Muscle of arm (tissue), 14 donors: ENCODE measurements at places on chromosomes 12 and 14. TPM values are rescaled to one million over a fixed set of nuclear protein-coding genes. Genes with fewer than 3 reads are reported as not detected.

GRCh38 chr14:85075694-85076476 is 454.1 kb upstream of the FLRT2 start:
- DNase-seq, result no peak

Gene TCL1B
- not detected for polyA plus RNA-seq

- DNase-seq, result no peak
Measured at GRCh38 chr14:104550861-104551728, 28.5 kb upstream of the C14orf180 start.

Gene RFX4
- polyA plus RNA-seq, result 0.25 TPM

Gene AQP6
- polyA plus RNA-seq, result 0.14 TPM

- peak; percentile 98 for DNase-seq
Measured at GRCh38 chr12:46382964-46383653, 10.5 kb upstream of the SLC38A2 start.

DNA sequence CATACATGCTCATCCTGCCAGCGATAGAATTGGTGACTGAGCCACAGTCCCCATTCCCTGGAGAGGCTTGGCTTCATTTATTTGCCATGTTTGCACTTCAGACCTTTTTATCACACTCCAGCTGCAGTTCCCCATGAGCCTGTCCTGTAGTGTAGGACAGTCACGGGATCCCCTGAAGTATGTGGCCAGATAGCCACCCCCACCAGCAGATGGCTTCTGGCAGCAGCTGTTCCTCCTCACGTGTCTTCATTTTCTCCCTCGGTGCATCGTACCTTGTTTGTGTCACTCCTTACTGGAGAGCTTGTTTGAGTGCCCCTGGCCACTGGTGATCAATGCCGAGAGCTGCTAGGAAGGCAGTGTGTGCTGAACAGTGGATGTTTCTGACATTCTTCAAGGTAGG is 40.2 kb downstream of the UBE3B start:
- no peak for DNase-seq

- no peak for DNase-seq
Measured at GRCh38 chr12:87518481-87518880, 510.7 kb downstream of the C12orf50 start.

DNA sequence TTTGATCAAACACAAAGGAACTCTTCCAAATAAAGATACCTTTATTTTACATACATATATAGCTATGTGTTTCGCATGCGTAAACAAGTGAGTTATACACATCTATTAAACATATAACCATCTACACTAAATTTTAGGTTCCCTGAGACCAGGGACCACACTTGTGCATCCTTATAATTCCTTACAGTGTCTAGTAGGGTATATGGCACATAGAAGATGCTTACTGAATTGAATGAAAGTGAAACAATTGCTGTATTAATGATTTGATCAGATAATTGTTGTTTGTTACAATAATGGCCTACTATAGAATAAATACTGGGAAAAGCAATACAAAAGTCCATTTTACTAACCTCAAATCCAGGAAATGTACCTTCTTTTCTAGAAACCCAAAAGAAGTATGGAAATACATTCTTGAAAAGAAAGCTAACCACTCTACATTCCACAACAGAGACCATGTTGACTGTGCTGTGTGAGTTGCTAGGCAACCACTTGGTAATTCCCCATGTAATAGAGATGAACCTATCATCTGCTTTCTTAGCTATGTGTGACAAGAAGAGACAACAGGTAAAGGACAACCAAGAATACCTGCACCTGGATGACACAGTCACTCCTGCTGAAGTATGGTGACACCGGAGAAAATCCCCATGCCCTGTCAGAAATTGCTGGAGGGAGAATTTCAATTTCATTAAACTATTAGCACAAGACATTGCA is 11.9 kb upstream of the CIPC start:
- no peak for DNase-seq

DNA sequence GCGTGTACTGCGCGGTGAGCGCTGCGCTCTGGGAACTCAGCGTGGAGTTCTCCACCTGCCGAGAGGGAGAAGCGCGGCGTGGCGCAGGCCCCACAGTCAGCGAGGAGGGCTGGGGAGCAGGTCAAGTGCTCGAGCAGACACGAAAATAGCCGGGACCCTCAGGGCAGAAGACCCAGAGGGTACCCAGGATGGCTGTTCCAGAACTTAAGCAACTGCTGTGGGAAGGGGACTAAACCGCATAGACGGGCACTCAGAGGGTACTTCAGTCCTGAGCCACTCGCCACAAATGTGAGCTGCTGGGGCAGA is 59.4 kb upstream of the GPR68 start:
- no peak for DNase-seq
